Cortex of kidney (tissue), 1 donor: ENCODE measurements at places on chromosomes 16 and 17.

- no peak for DNase-seq
Observed at GRCh38 chr16:25691519-25692091, at the start of gene HS3ST4. Gene HS3ST4 (plus strand): TSS chr16:25691959.

DNA sequence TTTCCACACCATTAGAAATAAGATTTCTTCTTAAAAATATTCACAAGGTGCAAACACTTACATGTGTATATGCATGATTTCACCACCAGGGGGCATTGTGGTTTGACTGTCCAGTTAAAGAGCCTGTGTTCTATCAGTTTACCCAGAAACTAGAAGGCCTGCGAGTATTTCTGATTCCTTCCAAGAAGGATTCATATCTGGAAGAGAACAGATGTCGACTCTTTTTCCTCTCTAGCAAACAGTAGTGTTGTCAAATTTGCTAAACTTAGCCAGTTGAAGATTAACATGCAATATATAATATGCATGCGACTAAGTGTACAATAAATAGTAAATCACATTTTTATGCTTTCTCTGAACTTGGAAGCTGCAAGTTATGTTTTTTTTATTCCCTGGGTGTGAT is 404.1 kb downstream of the WWOX start:
- DNase-seq = no peak

DNA sequence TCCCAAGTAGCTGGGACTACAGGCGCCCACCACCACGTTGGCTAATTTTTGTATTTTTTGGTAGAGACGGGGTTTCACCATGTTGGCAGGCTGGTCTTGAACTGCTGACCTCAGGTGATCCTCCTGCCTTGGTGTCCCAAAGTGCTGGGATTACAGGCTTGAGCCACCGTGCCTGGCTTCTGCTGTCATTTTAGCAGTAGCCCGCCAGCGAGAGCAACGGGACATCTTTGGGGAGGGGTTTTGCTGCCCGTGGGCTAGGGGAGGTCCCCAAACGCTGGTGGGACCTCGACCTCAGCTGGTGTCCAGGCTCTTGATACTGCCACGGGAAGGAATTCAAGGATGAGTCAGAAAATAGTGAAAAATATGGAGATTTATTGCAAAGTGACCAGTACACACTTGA is 108.1 kb upstream of the CACNG5 start:
- DNase-seq = no peak

GRCh38 chr17:44187131-44187899 is 543 bp downstream of the TMUB2 start:
- no peak for DNase-seq

GRCh38 chr17:67891481-67892119 is 66.3 kb downstream of the BPTF start:
- no peak for DNase-seq

GRCh38 chr17:48613862-48614694 is 1.0 kb downstream of the HOXB8 start:
- DNase-seq = no peak

GRCh38 chr17:77193653-77194052 is 52.9 kb downstream of the SEC14L1 start:
- no peak for DNase-seq

DNA sequence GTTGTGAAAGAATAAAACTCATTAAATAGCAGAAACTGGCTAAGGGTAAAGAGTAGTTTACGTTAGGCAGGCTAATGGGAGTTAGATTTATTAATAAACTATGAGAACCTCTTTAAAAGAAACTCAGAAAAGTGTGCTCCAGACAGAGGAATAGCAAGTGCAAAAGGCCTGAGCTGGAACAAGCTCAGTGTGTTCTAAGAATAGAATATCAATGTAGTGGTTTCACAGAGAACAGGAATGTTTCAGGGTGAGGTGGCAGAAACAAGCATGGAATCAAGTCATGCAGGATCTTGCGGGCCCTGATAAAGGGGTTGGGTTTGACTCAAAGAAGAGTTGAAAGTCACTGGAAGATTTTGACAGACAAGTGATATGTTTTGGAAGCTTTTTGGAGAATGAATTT is 164.0 kb upstream of the HS3ST3A1 start:
- DNase-seq = no peak

DNA sequence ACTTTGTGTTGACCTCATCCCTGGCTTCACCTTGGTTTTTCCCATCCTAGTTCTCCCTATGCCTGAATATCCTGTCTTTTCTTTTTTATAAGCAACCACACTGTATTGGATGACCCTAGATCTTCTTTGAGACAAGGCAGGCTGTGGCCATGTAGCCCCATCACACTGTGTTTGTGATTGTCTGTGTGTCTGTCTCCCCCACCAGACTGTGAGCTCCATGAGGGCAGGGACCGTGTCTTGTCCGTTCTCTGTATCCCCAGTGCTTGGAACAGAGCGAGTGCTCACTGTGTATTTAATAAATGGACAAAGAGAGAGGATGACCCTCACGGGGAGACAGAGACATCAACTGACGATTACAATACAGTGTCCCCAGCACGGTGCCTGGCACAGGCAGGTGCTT is 7.1 kb downstream of the SLC25A39 start:
- no peak for DNase-seq

GRCh38 chr17:65665966-65666365 is 104.5 kb upstream of the AXIN2 start:
- DNase-seq = no peak

DNA sequence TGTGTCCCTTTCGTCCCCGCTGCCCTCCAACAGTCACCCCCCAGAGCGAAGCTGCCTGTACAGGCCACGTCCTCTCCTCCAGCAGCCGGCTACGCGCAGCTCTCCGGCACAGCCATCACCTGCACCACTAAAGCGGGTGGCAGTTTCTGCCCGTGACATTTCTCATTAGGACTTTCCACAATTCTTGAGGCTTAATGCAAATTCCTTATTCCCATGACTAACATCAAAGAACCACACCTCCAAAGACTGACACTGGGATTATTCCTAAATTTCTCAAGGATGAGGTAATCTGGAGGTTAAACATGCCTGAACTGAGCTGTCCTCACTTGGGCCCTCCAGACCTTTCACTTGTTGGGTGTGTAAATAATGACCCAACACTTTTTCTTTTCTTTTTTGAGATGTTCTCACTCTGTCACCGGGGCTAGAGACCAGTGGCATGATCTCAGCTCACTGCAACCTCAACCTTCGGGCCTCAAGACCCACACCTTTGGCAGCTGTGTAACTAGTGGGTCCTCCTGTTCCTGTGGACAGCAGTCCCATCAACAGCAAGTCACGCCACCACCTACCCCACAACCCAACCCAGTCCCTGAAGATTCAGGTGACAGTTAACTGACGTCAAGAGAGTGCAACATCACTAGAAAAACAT is 11.7 kb downstream of the ANKRD11 start:
- no peak for DNase-seq

GRCh38 chr17:17388657-17389496 is 85.7 kb downstream of the NT5M start:
- DNase-seq = no peak

DNA sequence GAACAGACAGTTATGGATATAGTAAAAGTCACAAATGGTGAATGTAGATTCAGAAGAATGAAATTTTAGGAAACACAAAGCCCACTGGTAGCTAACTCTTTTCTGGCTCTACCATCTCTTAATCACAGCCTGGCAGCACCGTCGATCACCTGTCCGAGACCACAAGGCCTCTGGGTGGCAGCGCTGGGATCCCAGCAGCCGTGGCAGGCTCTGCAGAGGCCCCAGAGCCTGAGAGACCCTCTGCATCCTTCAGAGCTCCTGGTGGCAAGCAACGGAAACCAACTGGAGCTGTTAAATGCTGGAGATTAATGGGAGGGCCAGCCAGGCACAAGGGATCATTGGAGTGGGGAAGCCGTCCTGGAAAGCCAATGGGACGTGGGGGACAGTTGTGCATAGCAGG is 26.3 kb downstream of the LAT start:
- no peak for DNase-seq

DNA sequence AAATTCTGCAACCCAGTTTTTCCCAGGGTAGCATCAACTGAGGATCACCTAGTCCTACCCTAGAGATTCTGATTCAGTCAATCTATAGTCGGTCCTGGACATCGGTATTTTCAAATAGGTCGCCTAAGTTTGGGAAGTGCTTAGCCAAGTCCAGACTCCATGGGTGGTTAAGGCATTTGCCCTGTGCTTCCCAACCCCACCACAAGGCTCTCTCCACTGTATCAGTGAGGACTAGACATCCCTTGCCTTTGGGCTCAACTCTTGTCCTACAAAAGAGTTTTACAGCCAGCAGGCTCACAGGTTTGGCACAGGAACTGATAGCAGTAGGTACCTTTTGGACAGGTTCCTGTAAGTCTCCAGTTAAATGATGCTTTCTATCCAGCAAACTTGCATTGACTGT is 13.8 kb downstream of the HYDIN start:
- no peak for DNase-seq

DNA sequence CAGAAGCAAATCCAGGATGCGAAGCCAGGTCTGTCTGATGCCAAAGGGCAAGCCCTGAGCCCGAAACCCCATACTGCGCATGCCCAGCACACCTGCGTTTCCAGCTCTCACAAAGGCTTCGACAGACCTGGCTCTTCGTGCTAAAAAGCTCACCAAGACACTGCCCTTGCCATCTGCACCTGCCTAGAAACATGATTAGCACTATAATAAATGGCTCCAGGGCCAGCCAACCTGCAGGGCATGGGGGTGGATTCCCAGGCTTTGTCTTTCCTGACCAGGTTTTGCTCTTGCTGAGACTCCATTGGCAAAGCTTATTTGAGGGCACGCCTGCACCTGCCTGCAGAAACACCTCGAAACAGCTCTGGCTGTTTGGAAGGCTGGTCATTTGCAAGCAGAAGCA is 14.4 kb upstream of the PLD6 start:
- DNase-seq = no peak

GRCh38 chr16:22787466-22788192 is 26.3 kb upstream of the HS3ST2 start:
- no peak for DNase-seq

- no peak for DNase-seq
Observed at GRCh38 chr16:85216522-85217375, 104.5 kb upstream of the CIBAR2 start.

DNA sequence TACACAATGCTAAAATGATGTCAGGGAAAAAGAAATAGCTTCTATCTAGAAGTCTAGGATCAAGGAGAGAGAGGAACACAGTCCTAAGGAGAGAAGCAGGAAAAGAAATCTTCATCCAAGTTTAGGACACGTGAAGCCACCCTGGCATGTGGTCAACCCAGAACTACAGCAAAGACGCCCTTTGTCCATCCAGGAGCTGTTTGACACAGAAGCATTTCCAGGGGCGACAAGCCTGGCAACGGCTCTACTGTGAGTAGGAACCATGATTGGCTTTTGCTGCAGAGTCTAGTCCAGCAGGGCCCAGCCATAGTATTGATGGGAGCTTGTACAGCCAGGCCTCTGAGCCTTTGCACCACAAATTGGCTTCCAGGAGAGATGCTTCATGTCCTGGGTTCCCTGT is 185.4 kb upstream of the RPL38 start:
- no peak for DNase-seq

GRCh38 chr16:10976634-10977033 is 32.3 kb downstream of the CLEC16A start:
- no peak for DNase-seq

DNA sequence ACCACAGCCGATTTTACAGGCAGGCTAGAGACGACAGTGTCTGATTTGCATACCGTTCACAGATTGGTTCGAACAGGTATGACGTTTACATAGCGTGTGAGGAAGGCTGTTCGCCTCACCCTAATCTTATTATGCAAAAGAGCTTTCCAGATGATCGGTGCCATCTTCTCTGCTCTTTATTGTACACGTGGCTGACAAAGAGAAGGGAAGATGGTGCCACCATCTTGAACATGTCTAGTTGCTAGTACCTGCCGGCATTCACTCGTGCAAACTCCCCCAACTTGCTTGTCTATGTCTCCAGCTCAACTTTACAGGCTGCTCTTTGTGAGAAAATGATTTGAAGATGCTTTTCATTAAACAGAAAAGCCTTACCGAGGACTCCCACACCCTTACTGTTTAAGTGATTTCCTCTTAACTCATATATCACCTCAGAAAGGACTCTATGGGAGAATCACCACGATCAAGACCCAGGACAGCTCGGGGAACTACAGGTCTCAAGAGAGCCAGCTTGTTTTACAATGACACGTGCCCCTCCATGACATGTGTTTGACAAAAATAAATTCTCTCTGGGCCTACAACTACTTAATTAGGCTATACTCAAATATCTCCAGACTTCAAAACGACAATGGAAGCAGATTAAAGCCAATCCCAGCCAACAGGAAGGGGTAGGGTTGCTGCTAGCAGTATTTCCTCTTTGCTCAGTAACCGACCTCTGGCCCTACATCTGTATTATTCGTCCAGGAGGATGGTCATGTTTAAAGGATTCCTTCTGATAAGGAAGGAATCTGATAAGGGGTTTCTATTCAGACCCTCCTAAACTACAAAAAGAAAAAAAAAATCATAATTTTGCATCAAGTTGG is 480.6 kb downstream of the TMEM114 start:
- DNase-seq = no peak

DNA sequence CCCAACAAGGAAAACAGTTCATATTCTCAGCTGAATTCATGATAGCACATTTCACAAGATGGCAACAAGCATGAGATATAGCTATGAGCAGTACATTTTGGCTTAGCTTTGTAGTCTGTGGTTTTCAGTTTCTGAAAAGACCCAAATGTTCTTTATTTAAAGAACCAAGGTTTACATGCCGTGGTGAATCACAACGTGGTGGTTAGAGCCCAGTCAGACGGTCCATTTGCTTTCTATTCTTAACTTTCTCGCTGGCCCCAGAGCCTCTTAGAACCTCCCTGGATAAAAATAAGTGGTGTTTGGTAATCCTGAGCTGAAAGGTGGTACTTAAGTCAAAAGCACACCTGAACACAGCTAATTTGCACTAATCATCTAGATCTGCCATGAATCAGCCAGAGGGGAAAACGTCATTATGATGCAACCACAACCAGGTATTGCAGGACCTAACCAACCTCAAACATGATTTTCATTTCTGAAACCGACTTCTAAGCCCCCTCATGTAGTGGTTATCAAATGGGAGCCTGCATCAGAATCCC is 18.6 kb upstream of the HAPSTR1 start:
- no peak for DNase-seq

GRCh38 chr17:41914358-41914766 is 4.4 kb downstream of the ACLY start:
- DNase-seq = no peak

DNA sequence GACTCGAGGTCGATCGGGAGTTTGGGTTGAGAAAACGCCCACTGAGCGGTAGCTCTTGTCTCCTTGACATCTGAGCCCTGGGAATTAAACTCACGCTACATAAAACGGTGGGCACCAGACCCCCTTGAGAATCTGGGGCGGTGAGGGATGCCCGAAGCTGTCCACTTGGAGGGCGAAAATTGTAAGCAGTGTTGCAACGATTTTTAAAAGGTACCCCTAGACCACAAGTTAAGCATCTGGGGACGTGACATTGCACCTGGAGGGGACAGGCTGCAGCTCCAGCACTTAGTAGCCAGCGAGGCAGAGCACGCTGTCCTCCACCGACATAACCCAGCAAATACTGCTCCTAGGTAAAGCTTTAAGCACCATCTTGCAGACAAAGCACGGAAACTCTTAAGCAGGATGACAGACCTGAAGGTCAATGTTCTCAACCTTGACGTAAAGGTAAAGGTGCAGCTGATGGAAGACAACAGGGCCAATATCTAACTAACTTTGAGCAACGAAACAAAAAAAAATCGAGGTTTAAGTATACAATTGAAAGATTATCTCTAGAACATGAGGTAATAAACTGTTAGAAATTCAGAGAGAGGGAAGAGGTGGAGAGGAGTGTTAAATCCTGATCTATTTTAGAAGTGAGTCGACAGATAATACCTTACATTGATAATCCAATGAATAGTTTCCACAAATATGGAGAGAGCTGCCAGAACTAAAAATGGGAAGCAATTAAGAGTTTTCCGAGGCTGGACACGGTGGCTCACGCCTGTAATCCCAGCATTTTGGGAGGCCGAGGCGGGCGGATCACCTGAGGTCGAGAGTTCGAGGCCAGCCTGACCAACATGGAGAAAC is 921 bp upstream of the CDR2 start:
- DNase-seq = no peak
